ENCODE measurements at places on chromosomes 1 and 21. TPM values are rescaled to one million over a fixed set of nuclear protein-coding genes. Genes with fewer than 3 reads are reported as not detected.

- DNase-seq: no peak
- no peak overlapping the region for H3K27ac ChIP-seq
- no peaks in the 10 kb centered on the region for H3K4me1 ChIP-seq
- H3K4me3 ChIP-seq: no peak overlapping the region
Measured at GRCh38 chr1:248152056-248152827, 7.3 kb downstream of the OR2M5 start.

- H3K27me3 ChIP-seq: no peaks in the 10 kb centered on the region
- H3K36me3 ChIP-seq: no peaks in the 10 kb centered on the region
- peaks cover under 1% of the 10 kb centered on the region for H3K4me1 ChIP-seq
- DNase-seq: no peak
- no peak overlapping the region for H3K4me3 ChIP-seq
Measured at GRCh38 chr1:227896710-227897655, 50.7 kb downstream of the WNT9A start.

DNA sequence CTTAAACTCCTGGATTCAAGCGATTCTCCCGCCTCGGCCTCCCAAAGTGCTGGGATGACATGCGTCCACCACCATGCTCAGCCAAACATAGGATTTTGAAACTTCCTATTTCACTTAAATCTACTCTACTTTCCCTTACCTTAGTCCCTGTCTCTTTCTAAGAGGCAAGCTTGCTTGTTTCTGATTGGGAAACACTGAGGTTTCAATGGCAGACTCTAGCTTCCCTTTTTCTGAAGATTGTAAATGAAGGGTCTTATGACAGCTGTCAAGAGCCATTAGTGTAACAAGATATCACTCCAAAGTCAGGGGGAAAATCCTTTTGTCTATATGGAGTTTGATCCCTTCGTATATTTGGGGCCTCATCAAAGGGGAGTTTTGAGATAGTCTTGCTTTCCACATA, 23.5 kb upstream of the LMO4 start:
- no peak for DNase-seq
- no peaks in the 10 kb centered on the region for H3K36me3 ChIP-seq
- H3K27me3 ChIP-seq: no peaks in the 10 kb centered on the region
- H3K27ac ChIP-seq: no peak overlapping the region
- no peak overlapping the region for H3K4me3 ChIP-seq

- no peaks in the 10 kb centered on the region for H3K27me3 ChIP-seq
- no peak overlapping the region for H3K27ac ChIP-seq
- no peak overlapping the region for H3K4me3 ChIP-seq
Measured at GRCh38 chr1:33143698-33144097, 38.1 kb downstream of the TRIM62 start.

DNA sequence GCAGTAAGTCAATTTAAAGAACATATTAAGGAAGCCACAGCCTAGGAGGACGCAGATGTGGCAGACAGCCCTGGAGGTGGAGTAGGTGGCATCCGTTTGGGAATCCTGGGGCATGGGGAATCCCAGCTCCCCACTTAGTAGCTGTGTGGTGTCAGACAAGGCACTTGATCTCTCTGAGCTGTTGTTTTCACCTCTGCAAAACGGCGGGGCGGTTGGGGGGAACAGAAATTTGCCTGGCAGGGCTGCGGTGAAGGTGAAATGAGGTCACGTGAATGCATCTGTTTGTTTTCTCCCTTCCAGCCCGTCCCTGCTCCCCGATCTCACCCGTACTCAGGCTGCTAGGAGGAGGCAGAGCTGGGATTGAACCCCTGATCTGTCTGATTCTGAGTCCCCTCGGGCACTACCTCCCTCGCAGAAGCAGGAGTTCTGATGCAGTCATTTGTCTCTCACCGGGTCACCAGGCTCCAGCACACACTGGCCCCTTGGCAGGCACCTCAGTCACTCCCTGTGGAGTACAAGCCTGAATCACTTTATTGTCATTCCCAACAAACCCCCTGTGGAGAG, 2.2 kb upstream of the LAPTM5 start:
- H3K4me3 ChIP-seq: peak overlapping the region; percentile 64
- peaks cover 81% of the 10 kb centered on the region for H3K4me1 ChIP-seq
- H3K27ac ChIP-seq: peak overlapping the region; percentile 94
- no peaks in the 10 kb centered on the region for H3K36me3 ChIP-seq

GRCh38 chr21:35599164-35599563, 461.2 kb downstream of the SETD4 start:
- H3K27ac ChIP-seq: no peak overlapping the region
- no peak for DNase-seq
- no peak overlapping the region for H3K4me3 ChIP-seq
- no peaks in the 10 kb centered on the region for H3K36me3 ChIP-seq

The TMEM79 gene
- 5.1 TPM for total RNA-seq

The NPL gene
- 4.8 TPM for total RNA-seq
